Stimulated activated CD8-positive, alpha-beta memory T cell treated with anti-CD3 and anti-CD28 coated beads, Interleukin-4, amount 100 ng/mL, for 4 hours (primary cell): ENCODE measurements at places on chromosomes 4 and X.

GRCh38 chr4:74263551-74263950 lies 44.7 kb upstream of the EPGN start:
- DNase-seq: no peak

DNA sequence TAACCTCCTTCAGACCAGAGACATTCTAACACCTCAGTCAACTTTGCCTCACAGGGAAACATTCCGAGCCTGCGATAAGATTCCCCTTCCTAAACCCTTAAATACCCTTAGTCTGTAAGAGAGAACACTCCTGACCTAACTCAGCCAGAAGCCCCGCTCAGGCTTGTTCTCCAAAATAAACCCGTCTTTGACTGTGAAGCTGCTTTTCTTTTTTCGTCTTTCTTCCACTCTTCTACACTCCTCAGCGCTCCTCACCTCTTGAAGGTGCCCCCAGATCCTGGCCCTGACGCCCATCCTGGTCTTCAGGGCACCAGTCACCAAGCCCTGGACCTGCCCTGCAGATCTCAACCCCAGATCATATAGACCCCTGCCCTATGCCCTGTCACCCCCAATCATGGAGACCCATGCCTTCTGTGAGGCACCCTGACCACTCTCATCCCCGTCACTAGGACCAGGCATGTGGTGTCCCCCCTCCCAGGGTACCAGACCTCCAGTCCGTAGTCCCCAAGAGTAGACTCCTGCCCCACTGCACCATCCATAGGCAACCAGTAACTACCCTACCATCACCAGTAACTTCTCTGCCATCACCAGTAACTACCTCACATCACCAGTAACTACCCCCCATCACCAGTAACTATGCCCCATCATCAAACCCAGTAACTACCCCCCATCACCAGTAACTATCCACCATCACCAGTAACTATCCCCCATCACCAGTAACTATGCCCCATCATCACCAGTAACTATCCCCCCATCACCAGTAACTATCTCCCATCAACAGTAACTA lies 3.5 kb downstream of the ASMTL start:
- DNase-seq: no peak

DNA sequence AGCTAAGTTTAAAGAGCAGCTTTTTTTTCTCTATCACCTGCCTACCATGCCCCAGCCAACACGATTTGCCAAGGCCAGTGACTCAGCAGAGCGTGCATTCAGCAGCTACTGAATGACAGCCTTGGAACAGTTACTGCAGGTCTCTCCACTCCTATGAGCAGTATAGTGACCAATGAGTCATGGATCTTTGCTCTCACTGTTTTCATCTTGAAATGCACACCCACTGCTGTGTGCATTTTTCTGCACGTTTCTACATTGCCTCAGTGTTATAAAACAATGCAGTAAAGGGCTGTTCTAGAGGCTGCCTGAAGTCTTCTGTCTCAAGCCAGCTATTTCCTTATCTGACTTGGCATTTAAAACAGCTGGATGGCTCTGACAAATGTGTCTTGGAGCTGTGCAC lies 66.0 kb upstream of the C4orf54 start:
- no peak for DNase-seq

DNA sequence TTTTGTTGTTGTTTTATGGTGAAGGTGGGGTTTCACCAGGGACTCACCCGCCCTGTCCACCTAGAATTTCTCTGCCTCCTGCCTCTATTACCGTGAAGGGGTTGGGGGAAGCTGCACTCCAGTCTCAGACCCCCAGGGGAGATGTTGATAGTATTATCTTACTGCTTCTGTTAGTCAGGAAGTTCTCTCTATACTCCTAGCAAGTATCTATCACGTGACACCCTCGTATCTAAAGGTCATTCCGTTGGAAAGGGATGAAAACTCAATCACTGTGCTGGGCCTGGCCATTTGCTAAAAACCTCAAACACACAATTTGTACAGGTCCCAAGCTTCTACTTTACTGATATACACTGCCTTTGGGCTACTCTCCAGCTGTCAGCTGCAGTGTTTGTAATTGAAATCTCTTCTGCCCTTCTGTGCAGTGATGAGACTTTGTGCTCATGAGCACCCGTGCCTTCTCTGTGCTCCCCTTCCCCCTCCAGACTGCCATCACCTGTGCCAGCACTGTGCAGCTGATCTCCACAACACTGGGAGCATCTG lies 188.5 kb upstream of the ANXA3 start:
- DNase-seq: no peak
